Globus pallidus (tissue), 1 donor: ENCODE measurements at places on chromosomes 12 and 14.

DNA sequence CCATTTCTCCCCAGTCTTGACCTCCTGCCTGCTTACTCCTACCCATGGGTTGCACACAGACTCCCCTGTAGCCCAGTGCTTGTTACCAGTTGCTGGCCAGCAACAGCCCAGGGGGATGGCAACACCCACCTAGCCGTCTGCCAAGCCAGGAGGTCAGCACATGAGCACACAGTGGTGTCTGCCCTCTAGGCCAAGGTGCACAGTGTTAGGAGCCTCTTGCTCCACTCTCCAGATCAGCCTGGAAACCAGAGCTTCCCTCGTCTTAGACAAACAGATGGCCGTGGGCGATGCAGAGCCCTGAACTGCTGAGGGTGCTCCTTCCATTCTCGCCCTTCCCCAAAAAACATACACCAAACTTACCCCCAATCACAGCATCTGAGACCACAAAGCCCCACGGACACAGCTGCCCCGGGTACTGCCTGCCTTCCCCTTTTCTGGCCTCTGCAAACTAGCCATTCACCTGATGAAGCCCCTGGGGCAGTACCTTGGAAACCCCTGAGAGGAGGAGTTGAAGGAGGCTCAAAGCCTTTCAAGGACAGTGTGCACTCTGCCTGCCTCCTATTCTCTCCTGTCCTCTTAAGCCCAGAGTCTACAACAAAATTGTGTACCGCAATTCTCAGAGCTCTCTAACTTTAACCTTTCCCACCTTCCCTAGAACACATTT, 1.0 kb upstream of the GPD1 start:
- DNase-seq, result peak; percentile 14

GRCh38 chr12:8629486-8630033, 16.9 kb upstream of the AICDA start:
- DNase-seq, result no peak

GRCh38 chr14:99245564-99246511, 26.2 kb downstream of the BCL11B start:
- DNase-seq, result no peak

- DNase-seq, result no peak
Measured at GRCh38 chr12:29795715-29796114, 12.0 kb upstream of the TMTC1 start.

DNA sequence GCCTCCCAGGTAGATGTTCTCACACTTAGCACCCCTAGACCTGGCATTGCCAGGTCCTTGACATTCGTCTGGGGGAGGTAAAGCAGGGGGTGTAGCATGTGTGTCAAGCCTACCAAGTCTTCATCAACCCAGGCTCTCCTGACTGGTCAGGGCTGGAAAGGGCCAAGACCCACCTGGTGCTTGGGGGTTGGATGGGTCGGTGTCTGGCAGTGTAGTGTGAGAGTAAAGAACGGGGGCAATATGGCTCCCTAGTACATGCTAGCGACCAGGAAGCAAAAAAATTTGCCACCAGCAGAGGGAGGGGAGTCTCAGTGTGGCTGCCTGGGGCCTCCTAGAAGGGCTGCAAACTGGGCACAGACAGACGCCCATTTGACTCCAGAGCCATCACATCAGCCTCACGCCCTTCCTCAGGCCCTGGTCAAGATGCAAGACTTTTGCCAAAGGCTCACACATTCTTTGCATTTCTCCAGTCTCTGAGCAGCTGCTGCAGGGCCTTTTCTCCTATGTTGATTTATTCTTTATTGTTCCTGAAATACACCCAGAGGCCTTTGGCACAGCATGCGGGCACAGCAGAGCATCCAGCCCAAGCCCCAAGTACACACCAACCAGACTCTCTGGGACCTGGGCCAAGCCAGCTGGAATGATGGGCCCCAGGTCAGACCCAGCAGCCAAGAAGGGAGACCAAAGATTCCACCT, 38.3 kb upstream of the PNMA1 start:
- no peak for DNase-seq

- no peak for DNase-seq
Measured at GRCh38 chr12:91316907-91317269, 134.3 kb upstream of the DCN start.

GRCh38 chr12:130645751-130646150, 70.3 kb downstream of the RIMBP2 start:
- no peak for DNase-seq

DNA sequence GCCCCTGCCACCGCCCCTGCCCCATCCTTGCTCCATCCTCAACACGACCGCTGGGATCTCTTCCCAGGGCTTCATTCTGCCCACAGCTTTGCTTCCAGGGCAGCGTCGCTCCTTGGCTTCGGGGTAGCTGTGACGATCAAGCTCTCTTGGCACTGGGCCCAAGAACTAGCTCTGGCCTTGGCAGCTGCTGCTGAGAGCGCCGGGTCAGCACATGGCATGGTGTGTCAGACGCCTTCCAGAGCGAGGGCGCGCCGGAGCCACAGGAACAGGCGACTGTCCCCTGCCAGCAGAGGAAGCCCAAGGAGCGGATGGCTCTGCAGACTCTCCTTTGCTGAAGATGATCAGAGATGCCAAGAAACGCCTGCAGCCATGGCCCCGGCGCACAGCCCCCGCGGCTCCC, 15.9 kb downstream of the RAB35 start:
- DNase-seq, result peak; percentile 87

DNA sequence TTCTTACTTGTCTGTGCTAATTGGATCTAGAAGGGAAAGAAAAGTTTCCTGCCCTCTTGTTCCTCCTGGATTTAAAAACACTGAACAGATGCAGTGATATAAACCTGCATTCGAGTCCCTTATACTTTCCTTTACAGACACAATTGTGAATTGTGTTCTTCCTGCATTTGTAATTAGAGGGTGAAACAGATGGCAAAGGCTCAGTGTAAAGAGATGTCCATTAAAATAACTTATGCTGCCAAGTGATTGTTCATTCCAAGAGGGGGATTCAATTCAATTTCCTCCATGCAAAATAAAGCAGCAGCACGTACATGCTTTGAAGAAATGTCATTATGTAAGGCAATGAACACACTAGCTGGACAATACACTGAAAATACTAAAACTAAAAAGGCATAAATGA, 248.3 kb upstream of the LRIG3 start:
- no peak for DNase-seq

DNA sequence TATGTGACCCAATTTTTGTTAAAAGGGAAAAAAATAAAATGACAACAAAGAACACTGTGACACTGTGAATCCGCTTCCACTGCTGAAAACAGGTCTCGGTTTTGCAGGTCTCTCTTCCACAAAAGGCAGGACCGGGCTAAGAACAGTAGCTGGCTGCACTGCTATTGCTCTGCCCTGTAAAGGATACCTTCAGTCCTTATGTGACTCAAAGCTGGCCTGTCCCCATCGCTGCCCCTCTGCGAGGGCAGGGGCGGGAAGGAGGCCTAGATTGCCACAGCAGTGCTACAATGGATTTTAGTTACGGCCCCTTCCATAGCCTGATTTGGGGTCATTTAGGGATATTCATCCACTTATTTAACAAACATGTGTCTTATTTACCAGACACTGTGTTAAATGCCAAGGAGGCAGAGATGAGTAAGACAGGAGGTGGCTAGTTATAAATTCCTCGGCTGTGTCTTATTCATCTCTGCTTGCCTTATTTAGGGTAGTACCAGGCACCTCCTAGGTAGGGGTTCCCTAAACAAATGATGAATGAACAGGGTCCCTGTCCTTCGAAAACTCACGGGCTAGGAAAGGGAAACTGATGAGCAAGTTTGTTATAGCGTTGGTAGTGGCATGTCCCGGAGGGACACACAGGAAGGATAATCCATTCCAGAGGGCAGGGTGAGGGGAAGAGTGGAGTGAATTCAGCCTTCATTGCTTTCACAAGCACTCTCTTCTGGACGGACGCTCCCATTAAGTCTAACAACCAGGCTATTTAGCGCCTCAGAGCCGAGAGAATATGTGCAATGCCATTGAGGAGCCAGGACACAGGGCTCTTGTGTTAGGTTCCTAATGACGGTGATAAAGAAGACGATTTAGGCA, 73.3 kb downstream of the EID3 start:
- peak; percentile 17 for DNase-seq

- DNase-seq, result no peak
Measured at GRCh38 chr14:31881531-31882310, 195.4 kb upstream of the ARHGAP5 start.

GRCh38 chr14:43479596-43480195, 1027.4 kb downstream of the FSCB start:
- no peak for DNase-seq

- no peak for DNase-seq
Measured at GRCh38 chr12:16588812-16589211, 17.1 kb downstream of the LMO3 start.

GRCh38 chr12:90010089-90010488, 301.5 kb upstream of the ATP2B1 start:
- DNase-seq, result no peak

DNA sequence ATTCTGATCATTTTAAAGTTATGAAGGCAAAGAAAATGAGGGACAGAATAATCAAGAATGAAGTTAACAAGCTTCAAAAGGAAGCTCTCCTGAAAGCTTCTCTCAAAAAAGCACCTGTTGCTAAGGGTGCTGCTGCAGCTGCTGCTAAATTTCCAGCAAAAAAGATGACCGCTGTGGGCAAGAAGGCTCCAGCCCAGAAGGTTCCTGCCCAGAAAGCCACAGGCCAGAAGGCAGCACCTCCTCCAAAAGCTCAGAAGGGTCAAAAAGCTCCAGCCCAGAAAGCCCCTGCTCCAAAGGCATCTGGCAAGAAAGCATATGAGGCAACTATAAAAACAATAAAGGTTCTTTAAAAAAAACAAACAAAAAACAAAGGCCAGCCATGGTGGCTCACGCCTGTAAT, 52.7 kb upstream of the NR2C1 start:
- no peak for DNase-seq

DNA sequence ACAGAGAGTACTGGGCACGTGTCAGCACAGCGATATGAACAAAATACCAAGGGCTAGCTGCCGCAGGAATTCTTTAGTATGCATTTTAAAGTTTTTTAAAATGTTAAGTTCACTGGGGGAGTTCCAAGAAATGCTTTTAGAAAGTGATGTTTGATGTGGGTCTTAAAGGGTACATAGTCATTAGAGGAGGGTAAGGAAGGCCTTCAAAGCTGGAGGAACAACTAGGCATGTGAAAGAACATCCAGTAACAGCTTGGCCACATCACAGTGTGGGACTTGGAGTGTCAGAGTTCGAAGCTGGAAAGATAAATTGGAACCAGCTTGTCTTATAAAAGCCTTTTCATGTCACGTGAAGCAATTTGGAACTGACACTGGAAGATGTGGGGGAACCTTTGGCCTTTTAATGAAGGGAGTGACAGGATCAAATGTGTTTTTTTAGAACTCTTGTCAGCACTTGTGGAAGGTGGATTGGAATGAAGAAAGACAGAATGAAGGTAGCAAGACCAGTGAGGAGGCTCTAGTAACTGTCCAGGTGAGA, 57.7 kb downstream of the WDR20 start:
- DNase-seq, result no peak

GRCh38 chr12:122882908-122883558, 12.9 kb downstream of the VPS37B start:
- DNase-seq, result no peak

- DNase-seq, result no peak
Measured at GRCh38 chr14:55780156-55780946, 200.3 kb downstream of the KTN1 start.

DNA sequence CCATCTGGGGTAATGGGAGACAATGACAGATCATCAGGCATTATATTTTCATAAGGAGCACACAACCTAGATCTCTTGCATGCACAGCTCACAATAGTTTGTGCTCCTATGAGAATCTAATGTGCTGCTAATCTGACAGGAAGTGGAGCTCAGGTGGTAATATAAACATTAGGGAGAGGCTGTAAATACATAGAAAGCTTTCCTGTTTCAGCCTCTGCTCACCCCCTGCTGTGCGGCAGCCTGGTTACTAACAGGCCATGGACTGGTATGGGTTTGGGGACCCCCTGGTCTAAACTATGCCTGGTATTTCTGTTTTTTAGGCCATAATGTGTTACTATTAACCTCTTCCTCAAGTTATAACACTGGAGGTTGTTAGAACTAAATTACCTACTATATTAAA, 1373.7 kb downstream of the LRFN5 start:
- no peak for DNase-seq

DNA sequence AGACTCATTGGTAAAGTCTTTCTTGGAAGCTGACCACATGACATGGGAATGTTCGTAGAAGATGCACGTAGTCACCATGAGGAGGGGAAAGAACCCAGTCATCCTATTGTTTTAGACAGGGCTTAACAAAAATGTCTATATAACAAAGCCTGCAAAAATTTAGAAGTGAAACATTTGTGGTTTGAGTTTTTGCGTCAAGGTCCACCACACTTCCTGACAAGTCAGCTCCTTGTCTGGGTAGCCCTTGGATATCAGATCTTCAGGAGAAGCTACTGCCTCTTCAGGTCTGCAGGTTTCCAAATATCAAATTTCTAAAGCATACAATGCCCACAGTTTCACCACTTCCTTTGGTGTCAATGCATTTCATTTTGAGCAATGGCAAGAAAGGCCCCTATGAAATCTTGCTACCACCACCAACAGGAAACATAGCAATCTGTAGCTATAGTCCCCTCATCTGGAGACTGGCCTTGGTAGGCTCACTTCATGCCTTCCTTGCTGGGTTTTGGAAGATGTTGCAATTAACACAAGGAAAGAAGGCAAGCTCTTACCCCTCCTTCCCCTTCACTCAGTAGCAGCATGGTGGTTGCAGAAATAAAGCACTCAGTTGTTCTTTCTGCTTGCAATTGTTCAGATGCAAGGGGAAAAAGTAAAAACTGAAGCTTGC, 235.2 kb downstream of the PCNX1 start:
- peak; percentile 36 for DNase-seq

DNA sequence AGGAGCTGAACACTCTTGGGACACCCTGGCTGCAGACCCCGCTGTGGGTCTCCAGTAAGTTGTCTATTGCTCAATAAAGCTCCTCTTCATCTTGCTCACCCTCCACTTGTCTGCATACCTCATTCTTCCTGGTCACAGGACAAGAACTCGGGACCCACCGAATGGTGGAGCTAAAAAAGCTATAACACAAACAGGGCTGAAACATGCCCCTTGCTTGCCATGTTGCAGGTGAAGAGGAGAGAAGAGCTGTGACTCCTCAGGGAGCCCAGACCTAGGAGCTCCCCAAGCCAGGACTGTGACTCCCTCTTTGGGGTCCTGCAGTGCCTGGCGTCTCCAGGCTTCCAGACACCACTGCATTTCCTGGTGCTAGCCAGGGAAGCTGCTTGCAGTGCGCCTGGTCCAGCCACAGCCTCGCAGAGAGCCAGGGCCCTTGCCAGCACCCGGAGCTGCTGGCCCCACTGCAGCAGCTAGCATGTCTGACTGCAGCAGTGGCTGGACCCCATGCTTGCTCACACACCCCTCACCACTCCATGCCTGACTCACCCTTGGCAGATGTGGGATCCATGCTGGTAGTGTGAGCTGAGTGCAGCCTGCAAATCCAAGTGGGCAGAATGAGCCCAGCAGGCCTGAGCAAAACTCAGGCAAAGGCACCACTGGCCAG, 37.1 kb upstream of the OR5AU1 start:
- DNase-seq, result no peak

DNA sequence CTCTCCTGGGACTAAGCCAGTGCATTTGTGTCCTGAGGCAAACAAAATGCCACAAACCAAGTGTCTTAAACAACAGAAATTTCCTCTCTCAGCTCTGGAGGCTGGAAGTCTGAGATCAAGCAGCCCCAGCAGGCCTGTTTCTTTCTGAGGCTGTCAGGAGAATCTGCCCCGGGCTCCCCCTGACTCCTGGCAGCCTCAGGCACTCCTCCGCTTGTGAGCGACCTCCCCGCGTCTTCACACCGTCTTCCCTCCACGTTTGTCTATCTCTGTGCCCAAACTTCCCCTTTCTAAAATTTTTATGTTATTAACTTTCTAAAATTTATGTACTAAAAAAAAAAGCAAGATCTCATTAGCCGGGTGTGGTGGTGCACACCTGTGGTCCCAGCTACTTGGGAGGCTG, 59.7 kb downstream of the RIMBP2 start:
- no peak for DNase-seq

GRCh38 chr12:7434670-7435069, 9.3 kb downstream of the CD163L1 start:
- no peak for DNase-seq
